Mammary epithelial cell (primary cell): ENCODE measurements at places on chromosomes 4 and X. TPM values are rescaled to one million over a fixed set of nuclear protein-coding genes. Genes with fewer than 3 reads are reported as not detected.

DNA sequence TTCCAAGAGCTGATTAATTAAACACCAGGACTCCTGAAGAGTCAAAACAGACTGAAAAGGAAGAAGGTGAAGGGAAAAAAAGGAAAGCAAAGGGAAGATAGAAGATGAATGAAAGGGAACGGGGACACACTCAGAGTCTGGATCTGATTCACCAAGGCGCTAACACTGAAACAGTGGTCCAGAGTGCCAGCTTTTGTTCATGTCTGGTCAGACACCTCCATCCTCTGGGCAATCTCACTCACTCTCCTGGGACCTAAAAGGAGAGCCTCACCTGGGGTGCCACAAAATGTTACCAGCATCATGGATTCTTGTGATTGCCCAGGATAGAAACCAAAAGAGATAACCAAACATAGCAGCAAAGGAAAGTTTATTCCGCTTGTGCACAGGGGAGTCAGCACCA, 120.3 kb upstream of the AFF2 start:
- DNase-seq, result no peak

DNA sequence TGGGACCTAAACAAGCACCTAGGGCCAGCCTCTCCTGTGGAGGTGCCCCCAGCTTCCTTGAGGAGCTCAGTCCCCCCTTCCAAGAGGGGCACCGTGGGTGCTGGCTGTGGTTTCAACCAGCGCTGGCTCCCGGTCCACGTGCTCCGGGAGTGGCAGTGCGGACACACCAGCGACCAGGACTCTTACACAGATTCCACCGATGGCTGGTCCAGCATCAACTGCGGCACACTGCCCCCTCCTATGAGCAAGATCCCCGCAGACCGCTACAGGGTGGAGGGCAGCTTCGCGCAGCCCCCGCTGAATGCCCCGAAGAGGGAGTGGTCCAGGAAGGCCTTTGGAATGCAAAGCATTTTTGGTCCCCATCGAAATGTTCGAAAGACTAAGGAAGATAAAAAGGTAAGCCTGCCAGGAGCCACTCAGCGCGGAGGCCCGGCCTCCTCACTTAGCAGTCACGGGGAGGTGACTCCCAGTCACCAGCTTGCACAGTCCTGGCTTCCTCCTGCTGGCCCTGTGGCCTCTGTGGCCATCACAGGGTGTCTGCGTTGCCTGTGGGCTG, 24.9 kb downstream of the RGS12 start:
- DNase-seq, result no peak

- peak; percentile 54 for DNase-seq
These were observed 13.6 kb downstream of the EXOC1 start for GRCh38 chr4:55866973-55867574.

GRCh38 chrX:44795945-44796450, 47.8 kb upstream of the DUSP21 start:
- no peak for DNase-seq

SHROOM4 gene
- 7.0 TPM for total RNA-seq

CSN1S1 gene
- not detected for total RNA-seq

ARHGEF9 gene
- total RNA-seq, result 21.4 and 34.0 TPM in 2 replicates

GLOD5 gene
- total RNA-seq, result not detected

ZNF630 gene
- total RNA-seq, result 2.7 TPM

ATP2B3 gene
- total RNA-seq, result not detected

SSX2B gene
- not detected for total RNA-seq

CT45A2 gene
- not detected for total RNA-seq

CCKAR gene
- total RNA-seq, result not detected

DNA sequence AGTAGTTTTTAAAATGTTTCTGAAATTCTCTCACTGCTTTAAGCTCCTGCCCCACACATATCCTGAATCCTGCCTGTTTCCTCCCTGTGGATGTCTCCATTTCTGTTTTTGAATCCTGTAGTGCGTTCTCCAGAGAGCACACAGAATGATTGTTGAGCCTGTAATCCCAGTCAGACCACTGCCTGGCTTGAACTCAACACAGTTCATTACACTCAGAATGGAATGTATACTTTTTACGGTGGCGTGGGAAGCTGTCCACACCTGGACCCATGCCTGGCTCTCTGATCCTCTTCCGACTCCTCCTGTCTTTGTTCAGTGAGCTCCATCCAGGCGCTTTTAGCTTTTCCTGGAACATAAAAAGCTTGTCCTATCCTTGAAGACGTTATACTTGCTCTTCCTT, 1217.0 kb upstream of the PRKX start:
- no peak for DNase-seq

GRCh38 chrX:49249616-49250015, 14.3 kb downstream of the CCDC22 start:
- DNase-seq, result no peak

ZCCHC18 gene
- total RNA-seq, result 0.51 and 1.3 TPM in 2 replicates
